BE2C (cell line): ENCODE measurements at places on chromosomes 5 and 9.

GRCh38 chr5:39503155-39503554, 78.4 kb upstream of the DAB2 start:
- no peak for DNase-seq

DNA sequence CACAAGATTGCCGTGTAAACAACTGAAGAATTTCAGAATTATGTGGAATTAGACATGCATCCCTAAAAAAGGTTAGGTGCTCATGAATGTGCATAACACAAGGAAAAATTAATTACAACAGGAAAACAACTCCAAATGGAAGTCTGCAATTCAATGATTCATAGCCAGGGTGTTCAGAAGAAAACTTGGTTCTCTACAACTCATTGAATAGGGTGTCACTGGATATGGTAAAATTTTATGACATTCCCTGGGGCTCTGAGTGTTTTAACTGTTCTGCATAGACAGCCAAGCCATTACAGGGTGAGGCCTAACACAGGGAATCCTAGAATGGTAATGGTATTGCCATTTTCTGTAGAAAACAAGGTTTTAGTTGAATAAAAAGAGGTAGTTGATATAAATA, 24.4 kb upstream of the ZSWIM6 start:
- DNase-seq = no peak

- DNase-seq = no peak
These were observed 119.4 kb downstream of the PRKACG start for GRCh38 chr9:68894502-68894901.

- DNase-seq = no peak
These were observed 65.5 kb downstream of the PLK2 start for GRCh38 chr5:58394339-58394738.

GRCh38 chr5:65482296-65482735, 596 bp upstream of the ADAMTS6 start:
- DNase-seq = no peak

DNA sequence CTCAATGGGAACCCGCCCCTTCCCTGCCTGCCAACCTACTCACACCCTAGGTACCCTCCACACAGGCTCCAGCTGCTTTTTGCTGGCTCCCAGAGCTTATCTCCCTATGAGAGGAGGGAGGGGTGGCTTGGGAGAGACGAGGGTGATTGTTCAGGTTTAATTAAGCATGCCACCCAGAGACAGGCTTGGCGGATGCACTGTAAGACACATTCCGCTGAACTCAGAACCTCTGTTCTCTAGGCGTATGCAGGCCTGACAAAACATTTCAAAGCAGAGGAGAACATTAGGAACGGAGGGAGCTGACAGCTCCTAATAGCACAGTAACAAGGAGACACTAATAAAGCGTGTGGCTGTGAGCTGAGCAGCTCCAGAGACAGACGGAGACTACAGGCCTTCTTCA, 80.1 kb downstream of the TRIM32 start:
- DNase-seq = no peak

- no peak for DNase-seq
These were observed 8.9 kb upstream of the FBP1 start for GRCh38 chr9:94648185-94648584.

DNA sequence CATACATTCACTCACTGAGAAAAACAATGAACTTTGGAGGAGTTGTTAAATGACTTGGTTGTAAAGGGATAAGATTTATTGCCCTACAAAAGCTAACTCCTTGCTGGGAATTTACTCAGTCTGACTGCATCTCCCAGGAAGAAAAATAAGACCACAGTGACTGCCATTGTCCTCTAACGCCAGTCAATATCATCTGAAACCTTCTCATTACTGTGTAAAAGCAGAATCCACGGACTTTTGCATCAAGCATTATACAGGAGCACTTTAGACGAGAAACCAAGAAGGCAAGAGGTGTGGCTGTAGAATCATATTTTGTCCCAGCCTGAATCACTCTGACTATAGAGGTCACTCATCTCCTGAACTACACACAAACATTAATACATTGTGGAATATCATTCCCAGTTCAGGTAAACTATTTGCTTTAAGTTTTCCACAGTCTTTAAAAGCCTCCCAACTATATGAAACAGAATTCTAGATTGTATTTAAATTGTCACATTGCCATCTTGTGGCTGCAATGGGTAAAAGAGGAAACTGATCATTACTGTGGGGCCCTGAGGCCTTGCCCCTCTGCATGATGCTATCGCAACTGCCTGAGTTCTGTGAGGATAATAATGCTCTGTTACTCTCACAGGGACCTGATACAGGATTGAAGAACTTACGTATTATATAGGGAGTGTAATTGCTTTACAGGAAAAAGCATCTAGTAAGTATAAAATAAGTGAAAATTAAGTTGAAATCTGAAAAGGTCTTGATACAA, 142.9 kb downstream of the SLCO4C1 start:
- DNase-seq = peak; percentile 64

DNA sequence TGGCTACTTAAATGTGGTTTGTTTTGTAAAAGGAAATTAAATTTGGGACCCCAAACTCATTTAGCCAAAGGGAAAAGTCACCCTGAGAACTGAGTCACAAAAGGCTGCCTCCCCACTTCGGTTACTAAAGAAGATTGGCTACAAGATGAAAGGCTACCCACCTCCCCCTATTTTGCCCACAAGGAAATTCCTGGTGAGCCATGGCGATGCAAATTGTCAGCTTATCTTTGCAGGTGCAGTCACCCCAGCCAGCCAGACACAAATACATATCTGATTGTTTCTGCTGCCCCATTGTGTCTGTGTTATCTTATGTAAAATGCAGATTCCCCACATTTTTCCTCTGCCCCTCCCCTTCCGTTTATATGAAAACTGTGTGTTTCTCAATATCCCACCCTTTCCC, 8.9 kb downstream of the PAEP start:
- DNase-seq = no peak

- DNase-seq = no peak
These were observed 472.3 kb downstream of the HINT1 start for GRCh38 chr5:130692770-130693169.

DNA sequence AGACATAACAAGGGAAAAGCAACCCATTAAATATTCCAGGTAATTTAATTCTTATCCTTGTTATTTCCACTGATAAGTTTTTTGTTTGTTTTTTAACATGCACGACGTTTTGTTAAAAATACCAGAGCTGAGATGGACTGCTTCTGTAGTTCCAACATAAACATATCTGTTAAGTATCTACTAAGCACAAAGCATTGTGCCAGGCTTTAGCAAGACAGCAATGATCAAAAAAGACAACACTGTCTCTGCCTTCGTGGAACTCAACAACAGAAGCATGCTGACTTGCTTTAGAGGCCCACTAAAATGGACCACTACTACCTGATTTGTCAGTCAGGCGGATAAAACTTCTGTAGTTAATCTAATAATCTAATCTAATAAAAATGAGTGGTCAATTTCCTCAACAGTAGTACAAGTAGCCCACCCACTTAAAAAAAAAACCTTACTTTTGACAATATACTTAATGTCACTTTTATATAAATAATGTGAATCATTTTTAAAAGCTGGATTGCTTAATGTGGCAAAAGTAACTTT, 3.1 kb downstream of the RAB14 start:
- no peak for DNase-seq

- no peak for DNase-seq
These were observed 56.7 kb upstream of the GAS1 start for GRCh38 chr9:87004016-87004415.

DNA sequence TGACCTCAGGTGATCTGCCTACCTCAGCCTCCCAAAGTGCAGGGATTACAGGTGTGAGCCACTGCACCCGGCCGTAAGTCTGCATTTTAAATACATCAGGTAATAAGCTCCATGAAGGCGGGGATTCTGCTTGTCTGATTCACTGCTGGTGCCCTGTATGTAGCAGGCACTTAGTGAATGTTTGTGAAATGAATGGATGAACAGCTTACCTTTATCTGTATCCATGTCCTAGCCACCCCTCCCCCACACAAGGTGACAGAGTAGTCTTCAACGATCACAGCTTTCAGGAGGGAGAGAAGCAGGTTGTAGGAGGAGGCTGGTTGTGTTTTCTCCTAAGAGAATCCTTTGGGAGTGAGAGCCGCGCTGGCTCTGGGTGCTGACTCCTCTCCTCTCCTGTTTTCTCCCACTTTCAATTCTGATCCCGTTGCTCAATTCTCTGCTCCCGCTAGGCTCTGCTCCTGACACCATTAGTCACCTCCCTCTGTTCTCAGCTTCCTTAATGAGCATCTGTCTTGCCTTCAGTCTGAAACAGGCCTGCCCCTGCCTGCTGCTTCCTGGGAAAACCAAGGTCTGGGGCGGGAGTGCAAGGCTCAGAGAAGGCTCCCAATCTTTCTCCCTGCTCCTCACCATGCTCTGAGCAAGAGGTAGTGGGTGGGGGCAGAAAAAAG, 88.8 kb upstream of the CTNNA1 start:
- no peak for DNase-seq

GRCh38 chr5:159342840-159343239, 12.6 kb upstream of the IL12B start:
- DNase-seq = no peak

DNA sequence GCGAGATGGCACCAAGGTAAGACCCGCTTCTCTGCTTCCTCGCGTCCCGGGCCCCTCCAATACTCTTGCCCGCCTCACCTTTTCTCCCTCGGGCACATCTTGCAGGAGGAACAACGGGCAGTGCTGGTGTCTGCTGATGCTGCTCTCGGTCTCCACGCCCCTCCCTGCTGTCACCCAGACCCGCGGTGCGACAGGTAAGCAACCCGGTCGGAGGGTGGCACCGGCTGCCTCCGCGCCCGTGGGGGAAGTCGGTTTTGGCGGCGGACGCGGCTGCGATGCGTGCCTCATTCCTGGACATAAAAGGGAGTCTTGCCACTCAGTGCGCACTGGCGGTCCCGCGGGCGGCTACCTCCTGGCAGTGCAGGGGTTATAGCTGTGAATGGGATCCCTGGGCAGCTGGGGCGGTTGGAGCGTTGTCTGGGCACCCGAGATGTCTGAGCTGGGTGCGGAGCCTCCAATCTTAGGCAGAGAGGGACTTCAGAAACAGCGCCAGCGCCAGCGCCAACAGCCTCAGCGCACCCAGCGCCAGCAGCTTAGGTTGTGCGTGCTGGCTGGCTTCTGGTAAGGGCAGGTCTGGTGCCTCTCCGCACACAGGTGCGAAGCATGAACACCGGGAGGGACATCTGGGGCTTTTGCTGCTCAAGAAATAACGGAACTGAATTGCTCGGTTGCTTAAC, 488 bp downstream of the COL15A1 start:
- DNase-seq = no peak

DNA sequence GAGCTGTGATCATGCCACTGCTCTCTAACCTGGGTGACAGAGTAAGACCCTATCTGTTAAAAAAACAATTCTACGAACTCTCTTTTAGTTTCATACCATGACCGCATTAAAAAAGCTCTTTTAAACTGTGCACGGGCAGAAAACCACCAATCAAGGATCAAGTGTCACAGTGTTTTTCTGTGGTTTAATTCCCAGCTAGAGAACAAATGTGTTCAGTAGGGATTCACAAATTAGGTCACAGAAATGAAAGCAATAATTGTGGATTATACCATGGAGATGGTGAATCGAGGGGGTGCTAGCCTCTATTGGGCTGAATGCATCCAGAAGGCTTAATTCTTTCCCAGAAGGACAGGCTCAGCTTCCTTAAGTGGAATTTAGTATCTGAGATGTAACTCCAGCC, 79.1 kb downstream of the ATG10 start:
- DNase-seq = no peak

DNA sequence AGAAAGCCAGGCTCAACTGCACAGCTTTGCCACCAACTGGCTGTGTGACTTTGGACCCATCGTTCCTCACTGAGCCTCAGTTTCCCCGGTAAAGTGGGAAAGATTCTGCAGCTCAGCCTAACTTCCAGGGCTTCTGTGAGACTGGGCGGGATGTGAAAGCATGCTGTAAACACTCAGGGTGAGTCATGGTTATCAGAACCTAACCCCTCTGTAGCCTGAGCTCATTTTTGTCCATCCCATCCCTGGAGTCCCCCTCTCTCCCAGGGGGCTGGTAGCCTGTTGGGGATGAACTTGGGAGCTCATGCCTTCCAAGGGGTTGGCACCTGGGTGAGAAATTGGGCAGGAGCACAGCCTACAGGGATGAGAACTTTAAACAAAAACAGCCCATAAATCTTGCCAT, 2.3 kb downstream of the CCDC69 start:
- DNase-seq = no peak

- DNase-seq = no peak
These were observed 65.2 kb upstream of the RANBP3L start for GRCh38 chr5:36366883-36367282.

DNA sequence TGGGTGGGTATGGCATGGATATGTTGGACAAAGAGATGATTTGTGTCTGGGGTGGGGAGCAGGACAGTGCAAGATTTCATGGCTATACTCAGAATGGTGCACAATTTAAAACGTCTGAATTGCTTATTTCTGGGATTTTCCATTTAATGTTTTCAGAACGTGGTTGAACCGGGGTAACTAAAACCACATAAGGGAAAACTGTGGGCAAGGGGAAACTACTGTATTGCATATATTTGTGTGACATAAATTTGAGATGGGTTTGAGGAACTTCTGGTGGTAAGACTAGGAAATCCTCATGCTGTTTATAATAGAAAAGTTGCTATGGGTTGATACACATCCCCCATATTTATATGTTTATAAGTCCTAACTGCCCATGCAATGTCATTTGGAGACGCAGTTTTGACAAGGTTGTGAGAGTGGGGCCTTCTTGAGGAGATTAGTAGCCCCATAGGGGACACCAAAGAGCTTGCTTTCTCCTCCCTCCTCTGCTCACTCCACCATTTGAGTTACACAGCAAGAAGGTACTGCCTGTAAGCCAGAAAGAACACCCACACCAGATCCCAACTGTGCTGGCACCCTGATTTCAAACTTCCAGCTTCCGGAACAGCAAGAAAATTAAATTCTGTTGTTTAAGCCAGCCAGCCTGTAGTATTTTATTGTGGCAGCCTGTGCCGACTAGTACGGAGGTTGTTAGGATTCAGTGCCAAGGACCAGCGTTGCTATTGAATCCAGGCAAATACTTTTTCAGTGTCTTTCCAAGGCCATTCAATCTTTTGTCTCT, 2118.9 kb downstream of the MAT2B start:
- DNase-seq = no peak

DNA sequence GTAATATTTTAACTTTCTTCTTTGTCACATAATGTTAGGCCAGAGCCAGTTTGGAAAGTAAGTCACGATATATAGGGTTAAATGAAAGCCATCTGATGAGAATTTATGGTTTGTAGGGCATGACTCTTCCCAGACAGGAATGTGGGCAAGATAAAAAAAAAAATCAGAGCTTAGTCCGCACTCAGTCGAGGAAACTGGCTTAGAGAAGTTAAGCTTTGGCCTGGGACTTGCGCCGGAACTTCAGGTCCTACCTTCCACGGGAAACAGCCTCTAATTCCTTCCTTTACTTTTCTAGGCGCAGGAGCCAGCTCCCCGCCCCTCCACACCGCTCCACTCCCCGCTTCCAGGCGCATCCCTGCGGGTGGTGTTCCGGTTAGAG, 475 bp downstream of the DDX31 start:
- peak; percentile 75 for DNase-seq

GRCh38 chr5:88680253-88681132, 202.5 kb downstream of the MEF2C start:
- peak; percentile 80 for DNase-seq

DNA sequence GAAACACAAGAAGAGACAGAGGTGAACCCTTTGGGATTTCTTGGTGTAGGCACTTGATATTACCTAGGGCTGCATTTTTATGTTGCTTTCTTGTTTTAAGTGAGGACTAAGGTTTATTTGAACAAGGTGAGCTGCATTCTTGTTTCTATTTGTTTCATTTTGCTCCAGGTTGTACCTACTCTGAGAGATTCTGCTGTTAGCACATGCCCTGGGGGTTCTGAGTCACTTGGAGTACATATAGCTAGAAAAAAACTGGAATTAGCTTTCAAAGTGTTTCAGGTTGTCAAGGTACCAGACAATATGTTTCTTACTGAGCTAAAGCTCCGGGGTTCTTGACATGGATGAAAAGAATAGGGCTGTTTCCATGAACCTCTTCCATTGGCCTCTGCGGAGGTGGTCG, 299.4 kb downstream of the ICE1 start:
- no peak for DNase-seq
